ENCODE measurements at places on chromosomes 16 and 17. TPM values are rescaled to one million over a fixed set of nuclear protein-coding genes. Genes with fewer than 3 reads are reported as not detected.

The MMP25 gene
- total RNA-seq: 4.2 TPM

GRCh38 chr16:2520784-2521531 lies 787 bp downstream of the AMDHD2 start:
- no peak for DNase-seq

DNA sequence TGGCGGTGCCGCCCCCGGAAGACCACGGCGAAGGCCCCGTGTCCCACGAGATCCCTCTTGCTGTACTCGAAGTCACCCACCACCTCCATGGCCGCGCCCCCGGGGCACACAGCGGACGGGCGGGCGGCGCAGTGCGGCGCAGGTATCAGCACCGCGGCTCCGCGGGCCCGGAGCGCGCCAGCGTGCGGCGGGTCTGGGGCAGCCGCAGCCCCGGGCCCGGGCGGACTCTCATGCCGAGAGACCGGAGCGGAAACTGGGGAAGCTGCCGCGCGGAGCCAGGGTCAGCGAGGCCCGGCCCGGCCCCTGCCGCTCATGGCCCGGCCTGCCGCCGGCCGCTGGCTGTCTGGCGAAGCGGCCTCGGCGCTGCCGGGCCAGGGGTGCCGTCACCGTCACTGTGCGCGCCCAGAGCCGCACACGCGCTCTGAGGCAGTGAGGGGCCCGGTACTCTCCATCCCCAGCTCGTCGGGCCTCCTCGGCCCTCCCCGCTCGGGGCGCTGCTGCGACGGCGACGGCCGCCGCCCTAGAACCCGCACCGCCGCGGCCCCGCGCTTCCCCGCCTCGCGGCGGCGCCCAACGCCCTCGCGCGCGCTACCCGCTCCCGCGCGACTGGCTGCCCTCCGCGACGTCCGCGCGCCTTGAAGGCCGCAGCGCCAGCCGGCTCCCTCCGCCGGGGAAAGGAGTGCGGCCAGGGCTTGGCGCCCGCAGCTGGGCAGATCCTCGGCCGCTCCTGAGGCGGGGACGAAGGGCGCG lies at the start of gene ULK2:
ULK2 (minus strand) TSS at position 608 of the 750 bp plus-strand sequence; CDS start at position 89, 519 bp downstream.
- DNase-seq: peak; percentile 90

GRCh38 chr16:87326151-87326571 lies 9.0 kb upstream of the C16orf95 start:
- no peak for DNase-seq

- DNase-seq: no peak
These were observed 136.6 kb upstream of the CIBAR2 start for GRCh38 chr16:85248857-85249256.
